Endothelial cell of umbilical vein (primary cell): ENCODE measurements at places on chromosomes 11 and 22. TPM values are rescaled to one million over a fixed set of nuclear protein-coding genes. Genes with fewer than 3 reads are reported as not detected.

MYRF gene
- 0.98 and 1.1 TPM in 2 replicates for polyA plus RNA-seq

MS4A3 gene
- polyA plus RNA-seq: not detected in 2 replicates

TSSK2 gene
- polyA plus RNA-seq: not detected in 2 replicates

TREH gene
- polyA plus RNA-seq: not detected in 2 replicates

- no peak for DNase-seq
Observed at GRCh38 chr11:93757924-93758865, 16.7 kb downstream of the C11orf54 start.

DNA sequence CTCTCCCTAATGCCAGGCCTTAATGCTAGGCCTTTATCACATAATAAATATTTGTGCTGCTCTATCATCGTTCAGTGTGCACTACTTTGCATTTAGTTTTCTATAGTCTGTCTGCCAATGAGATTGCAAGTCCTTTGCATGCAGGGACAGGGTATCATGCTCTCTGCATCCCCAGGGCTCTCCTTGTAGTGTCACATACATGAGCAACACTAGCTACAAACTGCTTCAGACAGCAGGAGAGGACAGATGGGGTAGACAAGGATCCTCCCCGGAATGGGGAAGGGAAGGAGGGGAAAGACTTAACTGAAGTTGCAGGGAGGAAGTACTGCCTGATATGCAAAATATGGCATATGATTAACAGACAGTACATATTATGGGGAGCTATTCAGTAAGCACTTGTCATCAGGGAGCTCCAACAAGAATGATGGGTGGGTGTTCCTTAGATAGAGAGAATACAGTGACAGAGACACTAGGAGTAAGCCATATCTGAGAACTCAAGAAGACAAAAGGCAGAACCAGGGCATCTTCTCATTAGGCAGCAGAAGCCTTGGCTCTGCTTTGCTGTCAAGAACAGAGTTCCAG is 42.8 kb downstream of the ZNF202 start:
- no peak for DNase-seq

GRCh38 chr22:44479662-44480061 is 18.4 kb downstream of the RTL6 start:
- no peak for DNase-seq
